Tongue (tissue), 3 donors: ENCODE measurements at places on chromosomes 4 and X. TPM values are rescaled to one million over a fixed set of nuclear protein-coding genes. Genes with fewer than 3 reads are reported as not detected.

DNA sequence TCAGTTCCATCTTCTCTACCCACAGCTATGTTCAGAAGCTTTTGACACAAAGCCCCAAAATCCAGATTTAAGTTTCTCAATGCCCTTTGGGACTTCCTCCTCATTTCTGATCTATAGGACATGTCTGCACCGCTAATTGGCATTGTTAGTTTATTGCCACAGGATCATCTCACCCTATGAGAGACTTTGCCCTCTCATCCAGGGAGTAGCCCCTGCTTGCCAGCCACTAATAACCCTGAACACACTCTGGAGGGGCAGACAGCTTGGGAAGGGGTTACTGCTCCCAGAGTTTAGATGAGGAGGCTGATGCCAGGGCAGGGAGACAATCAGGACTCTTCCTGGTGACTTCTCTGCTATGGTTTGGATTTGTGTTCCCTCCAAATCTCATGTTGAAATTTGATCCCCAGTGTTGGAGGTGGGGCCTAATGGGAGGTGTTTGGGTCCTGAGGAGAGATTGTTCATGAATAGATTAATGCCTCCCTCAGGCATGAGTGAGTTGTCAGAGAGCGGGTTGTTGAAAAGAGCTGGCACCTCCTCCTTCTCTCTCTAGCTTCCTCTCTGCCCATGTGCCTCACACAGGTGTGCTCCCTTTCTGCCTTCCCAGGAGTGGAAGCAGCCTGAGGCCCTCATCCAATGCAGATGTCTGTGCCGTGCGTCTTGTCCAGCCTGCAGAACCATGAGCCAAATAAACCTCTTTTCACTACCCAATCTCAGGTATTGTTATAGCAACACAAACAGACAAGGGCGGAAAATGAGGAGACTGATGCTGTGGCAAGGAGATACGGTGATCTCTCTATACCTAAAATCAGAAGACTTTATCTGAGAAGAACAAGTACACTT is 3.6 kb upstream of the SCARB2 start:
- DNase-seq: no peak

- peak; percentile 62 for DNase-seq
These were observed 856 bp downstream of the SLC9B1 start for GRCh38 chr4:103018391-103019307.

- no peak for DNase-seq
These were observed 5.2 kb upstream of the RADX start for GRCh38 chrX:106606571-106606970.

GRCh38 chr4:42480717-42481116 is 83.4 kb downstream of the SHISA3 start:
- DNase-seq: peak; percentile 37

DNA sequence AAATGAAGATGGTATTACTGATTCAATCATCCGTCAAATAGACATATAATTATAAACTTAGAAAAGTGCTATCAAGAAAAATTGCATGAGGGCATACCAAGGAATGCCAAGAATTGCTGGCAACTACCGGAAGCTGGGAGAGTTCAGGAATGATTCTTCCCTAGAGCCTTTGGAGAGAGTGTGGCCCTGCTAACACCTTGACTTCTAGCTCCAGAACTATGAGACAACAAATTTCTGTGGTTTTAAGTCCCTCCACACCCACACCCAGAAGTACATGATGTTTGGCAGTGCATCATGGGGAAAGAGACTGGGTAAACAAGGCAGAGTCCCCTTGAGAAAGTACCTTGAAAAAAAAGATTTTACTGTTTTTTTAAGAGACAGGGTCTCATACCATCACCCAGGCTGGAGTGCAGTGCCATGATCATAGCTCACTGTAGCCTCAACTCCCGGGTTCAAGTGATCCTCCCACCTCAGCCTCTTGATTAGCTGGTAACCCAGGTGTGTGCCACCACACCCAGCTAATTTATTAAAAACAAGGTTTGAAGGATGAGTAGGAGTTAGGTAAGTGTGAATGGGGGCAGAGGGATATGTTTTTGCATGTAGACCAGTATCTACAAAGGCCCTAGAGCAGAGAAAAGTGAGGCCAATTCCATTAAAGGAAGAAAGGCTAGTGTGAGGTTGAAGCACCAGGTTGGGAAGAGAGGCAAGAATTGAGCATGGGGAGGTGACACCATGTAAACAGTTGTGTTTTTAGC is 53.1 kb downstream of the GSX2 start:
- DNase-seq: no peak

- no peak for DNase-seq
These were observed 416.0 kb upstream of the GALNTL6 start for GRCh38 chr4:171397175-171397574.

- peak; percentile 53 for DNase-seq
These were observed 24.4 kb downstream of the TXK start for GRCh38 chr4:48109413-48110263.

GRCh38 chrX:118221270-118221669 is 104.7 kb upstream of the KLHL13 start:
- DNase-seq: no peak

UTP3 gene
- 21.4 TPM for total RNA-seq
